ENCODE measurements at places on chromosomes 1 and 21. TPM values are rescaled to one million over a fixed set of nuclear protein-coding genes. Genes with fewer than 3 reads are reported as not detected.

Gene PADI2
- total RNA-seq, result 0.13 TPM

Gene GNAI3
- total RNA-seq, result 14.7 TPM

Gene TAS1R1
- total RNA-seq, result not detected

Gene PADI1
- total RNA-seq, result not detected

All from GM23248 (cell line).